ENCODE measurements at places on chromosomes 13 and 19.

DNA sequence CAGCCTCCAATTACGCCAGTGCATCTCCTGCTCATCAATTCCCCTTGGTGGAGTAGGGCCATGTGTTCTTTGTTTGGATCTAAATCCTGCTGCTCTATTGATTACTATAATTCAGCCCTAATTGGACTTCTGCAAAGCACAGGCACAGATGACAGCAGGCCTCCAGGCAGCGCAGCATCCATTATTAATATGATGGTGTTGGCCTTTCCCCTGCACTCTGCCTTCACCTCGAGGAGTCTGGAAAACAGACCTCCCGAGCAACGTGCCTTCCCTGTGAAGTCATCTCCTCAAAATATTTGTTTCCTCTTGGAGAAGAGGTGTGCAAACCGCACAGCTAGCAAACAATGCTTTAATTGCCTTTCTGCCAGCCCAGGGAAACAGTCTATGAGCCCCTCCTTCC is 92.5 kb downstream of the UQCRFS1 start:
- DNase-seq = no peak

DNA sequence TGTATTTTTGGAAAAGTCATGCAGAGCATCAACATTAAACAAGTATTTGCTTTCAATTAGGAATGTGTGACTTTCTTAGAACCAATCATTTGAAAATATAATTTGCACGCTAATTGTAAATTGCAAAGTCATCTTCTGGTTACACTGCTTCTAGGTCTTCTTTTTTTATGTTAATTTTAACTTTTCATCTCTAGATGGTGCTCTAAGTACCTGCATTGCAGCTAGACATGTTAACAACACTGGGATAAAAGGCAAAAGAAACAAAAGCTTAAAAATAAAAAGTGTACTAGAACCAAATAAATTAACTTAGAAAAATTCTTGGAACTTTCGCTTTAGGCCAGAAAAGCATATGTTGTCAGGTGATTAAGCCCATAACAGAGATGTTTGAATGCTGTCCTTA is 2758.2 kb downstream of the PCDH9 start:
- DNase-seq = no peak

DNA sequence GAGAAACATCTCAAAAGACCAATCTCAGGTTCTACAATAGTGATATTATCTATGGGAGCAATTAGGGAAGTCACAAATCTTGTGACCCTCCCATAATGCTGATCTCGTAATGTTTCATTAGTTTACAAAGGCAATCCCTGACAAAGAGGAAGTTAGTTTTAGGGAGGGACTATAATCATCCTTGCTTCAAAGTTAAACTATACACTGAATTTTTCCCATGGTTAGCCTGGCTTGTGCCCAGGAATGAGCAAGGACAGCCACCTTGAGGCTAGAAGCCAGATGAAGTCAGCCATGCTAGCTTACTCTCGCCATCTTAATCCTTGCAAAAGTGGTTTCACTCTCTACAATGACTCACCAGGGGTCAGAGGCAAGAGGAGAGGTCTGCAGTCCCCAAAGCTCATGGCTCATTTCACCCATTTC is 5.4 kb downstream of the CEACAM3 start:
- DNase-seq = no peak

DNA sequence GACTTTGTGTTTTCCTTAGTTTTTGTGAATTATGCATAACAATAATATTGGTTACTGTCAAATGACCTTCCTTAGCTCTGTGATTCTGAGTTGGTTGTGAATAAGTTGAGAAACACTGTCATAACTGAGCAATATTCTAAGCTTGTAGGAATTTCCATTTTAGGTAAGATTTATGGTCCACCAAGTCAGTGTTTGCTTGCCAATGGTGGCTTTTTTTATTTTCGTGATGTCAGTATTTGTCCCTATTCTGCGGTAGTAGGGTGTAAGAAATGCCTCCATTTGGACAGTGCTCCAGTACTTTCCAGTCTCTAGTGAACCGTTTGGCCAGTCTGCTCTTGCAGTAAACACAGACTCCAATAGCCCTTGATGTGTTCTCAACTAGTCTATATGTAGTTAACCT is 94.7 kb downstream of the FRY start:
- DNase-seq = no peak

DNA sequence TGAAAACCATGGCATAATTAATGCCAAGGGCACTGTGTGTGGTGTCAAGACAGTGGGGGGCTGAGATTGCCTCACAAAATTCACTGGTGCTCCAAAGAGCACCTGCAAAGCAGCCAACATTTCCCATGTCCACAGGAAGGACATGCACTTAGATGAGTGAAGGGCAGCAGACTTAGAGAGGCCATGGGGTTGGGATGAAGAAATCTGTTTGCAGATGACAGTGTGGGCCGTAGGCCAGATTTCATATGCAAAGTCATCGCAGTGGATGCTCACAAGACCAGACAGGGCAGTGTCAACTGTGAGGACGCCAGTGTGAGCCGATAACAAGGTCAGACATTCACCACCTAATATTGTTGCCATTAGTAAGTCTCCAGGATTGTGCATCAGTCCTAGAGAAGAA is 773.4 kb downstream of the EFNB2 start:
- DNase-seq = no peak

DNA sequence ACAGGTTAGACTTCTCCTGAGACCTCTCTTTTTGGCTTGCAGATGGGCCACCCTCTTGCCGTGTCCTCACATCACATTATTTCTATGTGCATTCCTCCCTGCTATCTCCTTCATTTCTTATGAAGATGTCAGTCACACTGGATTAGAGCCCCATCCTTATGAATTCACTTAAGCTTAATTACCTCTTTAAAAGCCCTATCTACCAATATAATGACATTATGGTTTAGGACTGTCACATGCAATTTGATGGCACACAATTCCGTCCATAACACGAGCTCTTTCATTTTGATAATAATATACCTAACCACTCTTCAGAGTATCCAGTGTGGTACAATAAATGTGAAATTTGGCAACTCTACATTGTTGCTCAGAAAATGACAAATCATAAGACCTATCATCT is 1037.3 kb downstream of the DIAPH3 start:
- DNase-seq = no peak

- no peak for DNase-seq
Measured at GRCh38 chr19:12975221-12975741, 5.9 kb downstream of the DAND5 start.

GRCh38 chr13:44058624-44059215 is 179.0 kb downstream of the LACC1 start:
- DNase-seq = no peak

- no peak for DNase-seq
Measured at GRCh38 chr13:97072297-97072696, 78.0 kb upstream of the OXGR1 start.

- DNase-seq = peak; percentile 56
Measured at GRCh38 chr19:35673121-35673804, 6.9 kb downstream of the UPK1A start.

GRCh38 chr19:42697884-42698283 is 42.4 kb downstream of the PSG3 start:
- no peak for DNase-seq

DNA sequence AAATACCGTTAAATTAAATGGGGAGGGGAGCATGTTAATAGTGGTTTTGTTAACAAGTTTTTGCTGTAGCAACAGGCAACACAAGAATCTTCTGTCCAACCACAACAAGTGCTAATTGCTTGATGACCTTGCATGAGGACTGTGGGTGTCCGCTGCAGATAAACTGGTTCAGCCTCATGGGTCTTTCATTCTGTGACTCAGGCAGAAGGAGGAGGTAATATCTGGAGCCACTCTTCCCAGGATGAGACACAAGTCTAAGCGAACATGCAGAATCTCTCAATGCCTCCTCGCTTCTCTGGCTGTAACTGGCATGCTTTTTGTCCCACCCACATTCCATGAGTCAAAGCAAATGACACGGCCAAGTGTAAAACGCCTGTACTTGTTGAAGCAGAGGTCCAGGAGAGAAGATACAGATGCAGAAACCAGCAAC is 56.6 kb upstream of the MYO16 start:
- DNase-seq = no peak

- DNase-seq = no peak
Measured at GRCh38 chr13:93625536-93625935, 398.9 kb downstream of the GPC6 start.

DNA sequence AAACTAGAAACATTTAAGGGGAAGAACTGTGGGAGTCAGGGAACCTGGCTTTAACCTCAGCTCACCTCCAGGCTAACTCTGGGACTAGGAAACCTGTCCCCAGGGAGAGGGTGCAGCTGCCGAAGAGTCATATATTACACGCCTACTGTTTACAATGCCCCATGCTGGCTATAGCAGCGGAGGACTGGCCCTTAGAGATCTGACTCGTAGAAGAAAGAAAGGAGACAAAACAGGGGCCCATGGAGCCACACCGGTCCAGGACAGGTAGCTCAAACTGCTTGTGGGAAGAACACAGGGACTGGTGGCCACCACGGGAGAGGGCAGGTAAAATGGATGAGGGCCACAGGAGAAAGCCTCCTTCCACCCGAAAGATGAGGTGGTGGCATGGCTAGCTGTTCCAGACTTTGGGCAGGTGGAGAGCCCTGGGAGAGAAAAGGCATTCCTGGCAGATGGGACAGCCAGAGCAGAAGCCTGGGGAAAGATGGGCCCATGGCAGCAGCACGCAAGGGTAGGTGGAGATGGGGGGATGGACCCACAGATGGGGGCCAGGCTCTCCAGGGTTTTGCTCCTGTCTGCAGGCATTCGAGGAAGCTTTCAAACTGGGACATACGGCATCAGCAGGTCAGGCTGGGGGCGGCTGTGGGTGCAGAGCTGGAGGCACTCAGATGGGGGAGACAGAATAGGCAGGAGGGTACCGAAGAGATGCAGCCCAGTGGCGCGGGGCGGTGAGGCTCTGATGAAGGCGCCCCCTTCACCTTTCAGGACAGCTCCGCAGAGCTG is 69.5 kb downstream of the LATS2 start:
- DNase-seq = no peak

- no peak for DNase-seq
Measured at GRCh38 chr19:55264531-55264930, 5.7 kb upstream of the PPP6R1 start.

DNA sequence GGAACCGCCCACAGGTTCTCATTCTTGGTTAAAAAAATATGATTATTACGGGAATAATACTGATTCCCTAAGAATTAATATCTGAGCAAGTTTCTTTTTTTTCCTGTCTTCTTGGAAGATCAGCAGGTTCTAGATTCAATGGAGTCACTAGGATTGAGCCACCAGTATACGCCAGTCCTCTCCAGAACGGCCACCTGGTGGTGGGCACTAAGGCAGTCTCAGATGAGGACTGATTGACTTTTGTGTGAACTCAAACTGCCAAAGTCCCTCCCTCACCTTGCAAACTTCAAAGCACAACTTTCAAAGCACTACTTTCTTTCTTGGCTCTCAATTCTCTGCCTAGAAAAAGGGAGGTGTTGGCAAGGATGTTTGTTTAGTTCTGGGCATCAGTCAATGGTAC is 33.3 kb upstream of the ALOX5AP start:
- DNase-seq = no peak

GRCh38 chr13:64684685-64685431 is 2545.3 kb downstream of the PCDH9 start:
- DNase-seq = no peak

DNA sequence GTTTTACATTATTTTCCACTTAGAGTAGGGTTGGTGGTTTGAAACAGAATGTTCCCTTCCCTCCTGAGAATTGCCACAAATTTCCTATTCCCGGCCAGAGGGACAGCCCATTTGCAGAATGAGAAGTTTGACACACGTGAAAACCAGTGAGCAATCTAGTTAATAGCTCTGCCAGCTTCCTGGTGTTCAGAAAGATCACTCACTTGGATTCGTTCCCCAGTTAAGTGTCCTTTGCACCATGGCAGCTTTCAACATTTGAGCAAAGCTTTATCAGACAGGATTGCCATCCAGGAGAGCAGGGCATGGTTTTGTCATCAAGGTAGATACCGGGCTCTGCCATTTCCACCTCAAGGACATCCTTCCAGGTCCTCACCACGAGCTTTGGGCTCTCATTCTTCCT is 28.2 kb downstream of the RASL11A start:
- DNase-seq = no peak

GRCh38 chr13:110289661-110290060 is 17.3 kb downstream of the COL4A1 start:
- DNase-seq = no peak

- DNase-seq = no peak
Measured at GRCh38 chr13:112653071-112653470, 36.8 kb upstream of the ATP11A start.

DNA sequence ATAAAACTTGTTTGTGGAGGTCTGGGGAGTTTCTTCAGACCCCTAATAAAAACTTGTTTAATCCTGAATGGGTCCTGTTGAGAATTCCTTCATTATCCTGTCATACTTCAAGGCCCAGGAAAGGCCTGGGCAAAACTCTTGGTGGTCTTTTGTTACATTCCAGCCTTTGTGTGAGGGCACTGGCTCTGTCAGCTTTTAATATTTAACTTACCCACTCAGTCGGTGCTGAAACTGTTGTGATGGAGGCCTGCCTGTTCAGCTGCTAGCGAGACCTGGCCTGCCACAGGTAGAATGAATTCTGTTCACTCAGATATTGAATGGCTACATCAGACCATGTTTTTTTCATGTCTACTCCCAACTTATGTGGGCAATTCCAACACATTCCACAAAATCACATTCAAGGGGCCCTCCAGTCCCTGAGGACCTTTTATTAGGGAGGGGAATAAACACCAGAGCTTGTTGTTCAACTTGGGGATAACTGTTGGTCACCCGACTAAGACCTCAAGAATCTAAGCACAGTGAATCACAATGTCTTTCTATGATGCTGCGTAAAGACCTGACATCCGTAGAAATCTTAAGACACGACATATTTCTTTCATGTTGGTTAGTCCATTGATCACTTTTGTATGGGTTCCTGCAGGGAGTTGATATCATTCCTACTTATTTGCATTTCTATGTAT is 12.5 kb downstream of the NLRP8 start:
- DNase-seq = no peak

GRCh38 chr19:1492474-1493006 is 1.6 kb downstream of the REEP6 start:
- no peak for DNase-seq

GRCh38 chr13:31072041-31072440 is 89.7 kb downstream of the HSPH1 start:
- DNase-seq = no peak

DNA sequence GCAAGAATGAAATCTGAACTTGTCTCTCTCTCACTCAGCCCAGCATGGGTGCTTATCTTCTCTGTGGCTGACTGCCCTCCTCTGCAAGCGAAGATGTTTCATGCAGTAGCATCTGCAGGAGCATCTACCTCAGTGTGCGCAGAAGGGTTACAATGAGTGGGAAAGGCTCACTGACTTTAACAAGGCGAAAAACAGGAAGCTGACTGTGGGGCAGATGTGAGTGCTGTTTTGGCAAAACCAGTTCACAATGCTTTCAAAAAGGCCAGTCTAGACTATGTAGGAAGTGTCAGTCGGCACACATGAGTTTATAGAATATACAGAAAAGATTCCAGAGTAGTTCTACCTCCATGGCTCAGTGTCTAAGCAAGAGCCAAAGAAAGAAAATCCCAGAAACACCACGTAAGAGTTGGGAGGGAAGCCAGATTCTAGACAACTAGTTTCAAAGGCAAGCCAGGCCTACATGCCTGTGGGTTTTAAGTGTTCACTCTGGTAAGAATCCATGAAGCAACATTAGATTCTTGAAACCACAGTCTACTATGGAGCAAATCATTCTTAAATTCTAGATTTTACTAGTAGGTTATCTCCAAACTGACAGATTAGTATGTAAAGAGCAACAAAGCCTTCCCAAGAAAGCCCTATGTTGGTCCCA is 124.5 kb downstream of the ABCC4 start:
- no peak for DNase-seq

GRCh38 chr13:108408672-108409071 is 139.2 kb downstream of the TNFSF13B start:
- DNase-seq = no peak

All from Right ventricle myocardium superior (tissue), 1 donor.